ENCODE measurements at places on chromosomes 3 and 15. TPM values are rescaled to one million over a fixed set of nuclear protein-coding genes. Genes with fewer than 3 reads are reported as not detected.

The SLCO3A1 gene
- total RNA-seq, result 28.6 TPM

The PLD1 gene
- 8.5 TPM for total RNA-seq

The SCAANT1 gene
- total RNA-seq, result not detected

The SPTBN5 gene
- total RNA-seq, result 0.25 TPM

The ESYT3 gene
- total RNA-seq, result 0.93 TPM

Measured in A549 treated with DMSO at 1 μM for 4 hours (cell line).